ENCODE measurements at places on chromosomes 12 and 14.

DNA sequence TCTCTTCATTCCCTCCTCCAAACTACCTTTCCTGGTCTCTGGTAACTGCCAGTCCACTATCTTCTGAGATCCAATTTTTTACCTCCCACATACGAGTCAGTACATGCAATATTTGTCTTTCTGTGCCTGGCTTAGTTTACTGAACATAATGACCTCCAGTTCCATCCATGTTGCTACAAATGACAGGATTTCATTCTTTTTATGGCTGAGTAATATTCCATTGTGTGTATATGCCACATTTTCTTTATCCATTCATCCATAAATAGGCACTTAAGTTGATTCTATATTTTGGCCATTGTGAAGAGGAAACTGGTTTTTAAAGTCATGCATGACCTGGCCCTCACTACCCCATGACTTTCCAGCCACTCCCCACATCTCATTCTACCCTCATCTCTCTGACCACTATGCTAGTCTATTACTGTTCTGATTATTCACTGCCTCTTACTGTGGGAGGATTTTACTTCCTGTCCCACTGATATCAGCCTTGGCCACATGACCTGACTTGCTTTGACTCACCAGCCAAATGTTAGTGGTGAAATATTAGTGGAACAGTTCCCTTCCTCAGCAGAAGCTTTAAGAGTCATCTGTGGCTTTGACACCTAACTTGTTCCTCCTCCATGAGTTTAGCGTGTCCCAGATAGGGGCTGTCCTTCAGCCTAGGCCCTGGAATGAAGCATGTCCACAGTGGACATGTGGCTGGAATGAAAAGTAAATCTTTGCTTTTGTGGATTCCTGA lies 52.2 kb downstream of the GOLGA5 start:
- DNase-seq, result no peak

DNA sequence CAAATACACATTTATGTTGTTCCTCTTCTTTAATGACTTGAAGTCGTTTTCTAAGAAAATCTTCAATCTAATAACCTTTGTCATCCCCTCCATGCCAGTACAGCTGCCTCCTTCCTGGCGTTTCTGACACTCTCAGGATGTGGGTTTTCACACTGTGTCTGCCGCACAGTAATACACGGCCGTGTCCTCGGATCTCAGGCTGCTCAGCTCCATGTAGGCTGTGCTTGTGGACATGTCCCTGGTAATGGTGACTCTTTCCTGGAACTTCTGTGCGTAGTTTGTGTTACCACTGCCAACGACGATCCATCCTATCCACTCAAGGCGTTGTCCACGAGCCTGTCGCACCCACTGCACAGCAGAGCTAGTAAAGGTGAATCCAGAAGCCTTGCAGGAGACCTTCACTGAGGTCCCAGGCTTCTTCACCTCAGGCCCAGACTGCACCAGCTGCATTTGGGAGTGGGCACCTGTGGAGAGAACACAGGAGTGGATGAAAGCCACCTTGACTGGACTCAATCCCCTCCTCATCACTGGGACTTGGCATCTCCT lies 1095.9 kb downstream of the TMEM121 start:
- no peak for DNase-seq

GRCh38 chr12:53276511-53276910 lies 8.4 kb downstream of the ESPL1 start:
- DNase-seq, result no peak

DNA sequence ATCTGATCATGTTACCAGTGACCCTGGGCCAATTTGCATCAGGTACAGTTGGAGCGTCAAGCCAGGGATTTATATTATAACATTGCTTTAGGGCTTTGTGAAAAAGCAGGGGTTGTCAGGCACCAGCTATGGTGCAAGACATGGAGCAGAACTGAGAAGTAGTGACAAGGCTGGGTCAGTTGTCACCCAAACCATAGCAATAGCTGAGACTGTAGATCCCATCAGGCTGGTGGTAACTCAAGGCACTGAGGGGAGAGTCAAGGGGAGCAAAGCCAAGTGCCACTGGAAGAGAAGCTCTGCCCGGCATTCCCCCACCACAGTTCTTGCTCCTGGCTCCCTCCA lies 16.9 kb downstream of the BCL2L14 start:
- DNase-seq, result no peak

- no peak for DNase-seq
Observed at GRCh38 chr14:69008421-69008884, 29.4 kb upstream of the ACTN1 start.

DNA sequence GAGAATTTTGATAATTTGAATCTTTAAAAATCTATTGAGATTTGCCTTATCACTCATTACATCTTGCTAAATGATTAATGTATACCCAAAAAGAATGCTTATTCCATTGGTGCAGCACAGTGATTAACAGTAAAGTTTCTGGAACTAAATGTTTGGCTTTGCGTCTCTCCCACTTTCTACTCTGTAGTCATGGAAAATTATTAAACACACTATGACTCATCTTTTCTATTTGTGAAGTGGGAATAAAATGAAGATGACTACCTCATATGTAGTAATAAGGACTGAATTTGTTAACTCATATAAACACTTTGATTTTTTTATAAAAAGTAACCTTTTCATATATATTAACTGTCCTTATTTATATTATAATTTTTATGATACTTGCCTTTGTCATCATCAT lies 118.1 kb downstream of the RERGL start:
- no peak for DNase-seq

DNA sequence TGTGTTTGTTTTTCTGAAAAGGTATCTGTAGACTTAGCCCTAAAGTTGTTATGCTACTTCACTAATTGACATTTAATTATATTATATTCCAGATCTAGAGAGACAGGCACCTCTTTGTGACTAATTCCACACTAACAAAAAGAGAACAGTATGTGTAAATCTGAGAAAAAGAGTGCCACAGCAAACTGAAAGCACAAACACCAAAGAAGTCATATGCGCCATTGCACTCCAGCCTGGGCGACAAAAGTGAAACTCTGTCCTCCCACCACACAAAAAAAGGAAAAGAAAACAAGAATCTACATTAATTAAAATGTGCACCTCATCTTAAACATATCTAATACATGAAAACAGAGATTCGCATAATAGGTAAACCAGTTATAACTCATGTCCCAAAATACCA lies 4.4 kb upstream of the CSRNP2 start:
- no peak for DNase-seq

GRCh38 chr14:53448682-53449081 lies 295.6 kb upstream of the DDHD1 start:
- no peak for DNase-seq

- no peak for DNase-seq
Observed at GRCh38 chr12:130146176-130146931, 15.9 kb upstream of the FZD10 start.

DNA sequence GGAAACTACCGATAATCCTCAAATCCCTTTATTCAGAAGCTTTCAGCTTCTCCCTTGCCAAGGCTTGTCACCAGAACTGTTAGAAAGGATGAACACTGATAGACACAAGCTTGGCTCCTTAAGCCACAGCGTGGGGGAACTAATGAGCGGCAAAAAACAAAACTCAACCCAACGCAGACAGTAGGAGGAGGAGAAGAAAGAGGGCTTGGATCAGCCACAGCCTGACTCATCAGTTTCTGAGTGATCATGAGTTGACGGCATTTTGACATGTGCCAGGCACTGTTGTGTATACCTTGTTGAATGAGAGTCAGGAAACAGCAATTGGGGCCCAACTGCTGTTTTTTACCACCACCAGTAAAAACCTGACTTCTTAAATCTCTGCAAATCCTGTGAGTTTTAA lies 23.7 kb downstream of the PLXNC1 start:
- DNase-seq, result no peak

DNA sequence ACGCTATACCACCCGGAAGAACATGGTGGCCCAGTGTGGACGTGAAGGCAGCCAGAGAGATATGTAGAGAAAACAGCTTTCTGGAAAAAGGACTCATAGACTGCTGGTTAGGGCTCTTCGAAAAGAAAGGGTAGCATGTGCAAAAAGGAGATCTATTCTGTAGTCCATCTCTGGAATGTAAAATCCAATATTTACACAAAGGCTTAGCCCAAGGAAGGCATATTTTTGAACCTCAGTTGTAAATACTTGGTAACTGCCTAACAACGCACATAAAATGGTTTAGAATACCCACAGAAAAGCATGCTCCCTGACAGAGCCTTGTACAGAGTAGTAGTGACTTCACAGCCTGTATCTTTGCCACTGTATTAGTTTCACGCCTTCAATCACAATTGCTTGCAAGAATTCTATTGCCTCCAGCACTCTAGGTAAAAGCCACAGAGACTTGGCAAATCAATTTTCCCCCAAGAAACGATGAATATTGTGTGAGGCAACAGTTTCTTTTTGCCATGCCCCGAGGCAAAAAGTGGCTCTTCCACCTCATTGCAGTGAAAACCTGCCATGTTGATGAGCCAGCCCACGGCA lies 59.2 kb downstream of the TRIM9 start:
- DNase-seq, result no peak

- DNase-seq, result no peak
Observed at GRCh38 chr12:26691234-26691970, 141.6 kb downstream of the ITPR2 start.

DNA sequence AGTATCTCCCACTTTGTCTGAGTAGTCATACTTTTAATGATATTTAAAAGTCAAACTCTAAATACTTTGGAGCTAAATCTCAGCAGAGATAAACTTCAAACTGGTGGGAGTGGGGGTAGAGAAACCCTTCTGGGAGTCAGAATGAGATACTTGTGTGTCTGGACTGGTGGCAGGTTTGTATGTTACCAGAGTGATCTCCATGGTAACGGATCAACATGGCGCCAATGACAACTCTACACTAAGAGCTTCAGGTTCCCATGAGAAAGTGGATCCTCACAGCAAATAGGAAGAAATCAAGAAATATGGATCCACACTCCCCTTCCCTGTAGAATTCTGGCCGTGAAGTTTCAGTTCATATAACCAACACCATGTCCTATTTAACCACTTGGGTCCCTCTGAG lies 121.9 kb downstream of the ETV6 start:
- no peak for DNase-seq

GRCh38 chr14:85487215-85487614 lies 42.7 kb upstream of the FLRT2 start:
- DNase-seq, result no peak

- DNase-seq, result no peak
Observed at GRCh38 chr12:1539135-1539534, 55.2 kb downstream of the FBXL14 start.

DNA sequence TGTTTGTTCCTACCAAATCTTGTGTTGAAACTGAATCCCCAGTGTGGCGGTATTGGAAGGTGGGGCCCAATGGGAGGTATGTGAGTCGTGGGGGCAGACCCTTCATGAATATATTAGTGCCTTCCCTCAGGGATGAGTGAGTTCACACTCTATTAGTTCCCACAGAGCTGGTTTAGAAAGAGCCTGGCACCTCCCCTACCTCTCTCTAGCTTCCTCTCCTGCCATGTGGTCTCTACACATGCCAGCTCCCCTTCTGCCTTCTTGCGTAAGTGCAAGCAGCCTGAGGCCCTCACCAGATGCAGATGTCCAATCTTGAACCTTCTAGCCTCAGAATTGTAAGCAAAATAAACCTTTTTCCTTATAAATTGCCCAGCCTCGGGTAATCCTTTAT lies 105.8 kb downstream of the SPTSSA start:
- DNase-seq, result no peak

- no peak for DNase-seq
Observed at GRCh38 chr12:125346362-125346761, 281.1 kb downstream of the AACS start.

GRCh38 chr14:58571769-58572472 lies 65.8 kb upstream of the DACT1 start:
- DNase-seq, result no peak

- DNase-seq, result no peak
Observed at GRCh38 chr14:101196795-101197590, 293.5 kb upstream of the RTL1 start.

- DNase-seq, result no peak
Observed at GRCh38 chr12:52171950-52172512, 19.8 kb downstream of the KRT80 start.

DNA sequence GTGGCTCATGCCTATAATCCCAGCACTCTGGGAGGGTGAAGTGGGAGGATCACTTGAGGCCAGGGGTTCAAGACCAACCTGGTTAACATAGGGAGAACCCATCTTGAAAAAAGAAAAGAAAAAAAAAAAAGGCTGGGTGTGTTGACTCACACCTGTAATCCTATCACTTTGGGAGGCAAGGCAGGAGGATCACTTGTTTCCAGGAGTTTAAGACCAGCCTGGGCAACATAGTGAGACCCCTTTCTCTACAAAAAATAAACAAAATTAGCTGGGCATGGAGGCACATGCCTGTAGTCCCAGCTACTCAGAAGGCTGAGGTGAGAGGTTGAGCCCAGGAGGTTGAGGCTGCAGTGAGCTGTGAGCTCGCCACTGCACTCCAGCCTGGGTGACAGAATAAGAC lies 23.0 kb upstream of the LRP1-AS start:
- no peak for DNase-seq

DNA sequence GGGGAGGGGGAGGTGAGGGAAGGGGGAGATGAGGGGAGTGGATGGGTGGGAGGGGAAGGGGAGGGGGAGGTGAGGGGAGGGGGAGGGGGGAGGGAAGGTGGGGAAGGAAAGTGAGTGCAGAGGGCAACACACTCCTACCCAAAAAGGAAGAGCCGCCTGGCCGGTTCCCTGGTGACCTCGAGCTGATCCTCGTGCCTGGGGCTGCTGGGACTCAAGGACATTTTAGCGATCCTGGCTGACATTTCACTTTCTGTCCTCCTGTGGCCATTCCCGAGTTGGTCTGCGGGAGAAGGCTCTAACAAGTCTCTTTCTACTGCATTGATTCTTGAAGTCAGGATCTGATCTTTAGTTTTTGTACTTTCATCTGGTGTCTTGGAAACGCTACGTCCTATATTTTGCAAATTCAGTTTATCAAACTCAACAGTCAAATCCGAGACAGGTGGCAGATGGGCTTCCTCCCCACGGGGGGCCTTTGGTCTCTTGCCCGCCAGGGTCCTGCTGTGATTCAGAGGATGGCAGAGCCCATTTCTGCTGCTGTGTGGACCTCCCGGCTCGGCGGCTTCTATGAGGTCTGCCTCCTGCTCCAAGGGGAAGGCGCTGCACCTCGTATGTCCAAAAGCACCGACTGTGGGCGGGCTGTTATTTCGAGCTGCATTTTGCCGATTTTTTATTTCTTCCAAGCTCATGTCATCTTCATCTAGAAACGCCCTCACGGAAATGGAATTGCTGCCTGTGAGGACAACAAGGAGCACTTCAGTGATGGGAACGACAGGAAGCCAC lies 19.1 kb downstream of the PGAM5 start:
- DNase-seq, result no peak

GRCh38 chr12:93921521-93921920 lies 226.9 kb upstream of the PLXNC1 start:
- DNase-seq, result no peak

- no peak for DNase-seq
Observed at GRCh38 chr14:67068251-67068650, 121.0 kb upstream of the GARIN2 start.
